NT2/D1 (cell line): ENCODE measurements at places on chromosomes 16 and 17.

DNA sequence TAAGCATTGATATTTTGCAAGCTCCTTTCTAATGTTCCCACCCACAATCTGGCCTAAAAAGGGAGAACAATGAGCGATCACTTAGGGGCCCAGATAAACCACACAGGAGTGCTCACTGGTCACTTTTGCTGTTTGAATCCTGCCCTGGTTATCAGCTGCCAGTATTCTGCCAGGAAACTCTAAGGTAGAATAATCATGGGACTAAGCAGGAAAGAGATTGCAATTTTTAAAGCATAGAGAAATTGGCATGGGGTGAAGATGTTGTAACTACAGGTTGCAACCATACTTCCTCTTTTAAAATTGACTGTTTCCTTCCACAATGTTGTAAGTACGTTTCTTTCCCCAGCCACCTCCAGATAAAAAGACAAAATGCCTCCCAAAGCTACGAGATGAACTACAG is 251.2 kb upstream of the CDH11 start:
- no peak for DNase-seq

GRCh38 chr16:4486126-4486893 is 10.1 kb downstream of the HMOX2 start:
- DNase-seq, result no peak

DNA sequence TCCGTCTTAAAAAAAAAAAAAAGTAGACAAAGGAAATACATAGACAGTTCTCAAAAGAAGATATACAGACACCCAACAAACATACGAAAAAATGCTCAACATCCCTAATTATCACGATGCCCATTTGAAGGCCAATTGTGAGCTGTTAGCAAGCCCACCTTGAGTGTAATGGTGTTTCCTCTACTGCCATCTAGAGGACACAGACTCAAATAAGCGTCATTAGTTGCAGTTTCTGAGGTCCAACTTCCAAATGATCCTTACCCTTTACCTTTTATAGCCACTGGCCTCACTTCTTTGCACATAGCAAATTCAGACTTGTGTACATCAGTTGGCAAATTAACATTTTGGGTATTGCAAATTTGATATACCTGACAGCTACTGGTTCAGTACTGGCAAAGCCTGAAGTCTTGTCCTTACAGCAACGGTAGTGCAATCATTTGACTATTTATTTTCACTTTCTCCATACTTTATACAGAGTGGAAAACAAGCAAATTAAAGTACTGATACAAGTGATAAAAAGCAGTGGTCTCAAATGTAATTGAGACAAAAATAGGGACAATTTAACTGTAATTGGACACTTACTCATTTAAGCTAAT is 536.3 kb upstream of the EEF2KMT start:
- peak; percentile 51 for DNase-seq

DNA sequence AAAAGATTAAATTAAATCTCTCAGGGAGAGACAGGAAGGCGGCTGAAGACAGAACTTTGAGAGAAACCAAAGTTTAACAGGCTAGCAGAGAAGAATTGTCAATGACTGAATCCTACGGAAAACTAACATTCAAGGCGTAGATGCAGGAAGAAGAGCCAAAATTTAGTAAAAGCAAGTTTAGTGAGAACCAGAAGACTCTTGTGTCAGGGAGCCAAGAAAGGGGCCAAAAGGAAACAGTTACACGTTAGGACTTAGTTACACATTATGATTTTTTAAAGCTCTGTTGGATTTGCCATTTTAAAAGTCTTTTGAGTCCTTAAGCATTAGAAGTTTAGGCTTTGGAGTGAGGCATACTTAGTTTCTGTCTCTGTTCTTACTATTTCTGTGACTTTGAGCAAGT is 164.6 kb downstream of the CHD9 start:
- DNase-seq, result no peak

- DNase-seq, result no peak
Measured at GRCh38 chr16:14098081-14098480, 27.0 kb downstream of the MRTFB start.

GRCh38 chr16:48681520-48681919 is 71.5 kb upstream of the N4BP1 start:
- DNase-seq, result no peak

GRCh38 chr17:29004081-29004692 is 1.6 kb downstream of the SEZ6 start:
- DNase-seq, result no peak

DNA sequence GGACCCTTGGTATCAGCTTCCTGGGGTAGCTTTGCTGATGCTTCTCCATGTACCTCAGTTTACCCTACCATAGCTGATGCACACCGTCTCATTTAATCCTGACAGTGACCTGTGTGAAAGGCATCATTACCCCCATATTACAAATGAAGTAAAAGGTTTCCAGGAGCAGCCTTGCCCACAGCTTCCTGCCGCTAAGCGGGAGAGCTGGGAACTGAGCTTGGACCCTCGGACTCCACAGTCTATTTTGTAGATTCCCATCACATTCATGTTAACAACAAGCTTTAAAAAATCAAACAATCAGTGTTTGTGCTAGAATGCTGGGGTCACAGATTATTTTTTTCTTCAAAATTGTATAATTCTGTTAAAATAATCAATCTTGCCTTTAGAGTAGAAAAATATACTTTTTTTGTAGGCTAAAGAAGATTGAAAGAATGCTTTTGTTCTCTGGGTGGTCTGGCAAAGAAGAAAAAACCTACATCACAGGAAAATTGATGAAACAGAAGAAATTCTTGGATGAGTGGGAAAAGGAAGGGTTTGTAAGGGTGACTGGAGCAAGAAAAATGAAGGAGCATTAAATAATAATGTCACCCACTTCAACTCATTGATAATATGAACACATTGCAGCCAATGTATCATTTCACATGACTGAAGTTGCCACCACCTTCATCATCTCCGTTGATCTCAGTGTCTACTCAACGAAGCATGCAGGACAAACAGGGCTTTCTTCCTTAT is 9.5 kb upstream of the USP10 start:
- DNase-seq, result no peak

GRCh38 chr16:11672206-11673090 is 4.2 kb downstream of the SNN start:
- no peak for DNase-seq

- DNase-seq, result no peak
Measured at GRCh38 chr17:28518578-28518977, 12.4 kb downstream of the FOXN1 start.

DNA sequence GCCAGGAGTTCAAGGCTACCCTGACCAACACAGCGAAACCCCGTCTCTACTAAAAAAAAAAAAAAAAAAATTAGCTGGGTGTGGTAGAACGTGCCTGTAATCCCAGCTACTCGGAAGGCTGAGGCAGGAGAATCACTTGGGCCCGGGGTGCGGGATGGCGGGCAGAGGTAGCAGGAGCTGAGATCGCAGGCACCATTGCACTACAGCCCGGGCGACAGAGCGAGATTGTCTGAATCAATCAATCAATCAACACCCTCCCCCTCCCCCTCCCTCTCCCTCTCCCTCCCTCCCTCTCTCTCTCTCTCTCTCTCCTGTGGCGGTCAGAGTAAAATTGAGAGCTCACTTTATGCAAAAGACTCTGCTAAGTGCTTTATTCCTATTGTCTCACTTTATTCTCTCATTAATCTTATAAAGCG is 1.2 kb downstream of the HSDL1 start:
- DNase-seq, result no peak

GRCh38 chr16:53530046-53530445 is 27.0 kb upstream of the AKTIP start:
- DNase-seq, result no peak

- DNase-seq, result peak; percentile 99
Measured at GRCh38 chr16:87492721-87493607, at the start of gene ZCCHC14. ZCCHC14 (minus strand) TSS chr16:87493024; CDS start chr16:87492238, 786 bp downstream.

- DNase-seq, result peak; percentile 16
Measured at GRCh38 chr16:23282568-23282967, 19.5 kb upstream of the SCNN1B start.

- peak; percentile 15 for DNase-seq
Measured at GRCh38 chr17:59154292-59154720, 680 bp downstream of the SKA2 start.

DNA sequence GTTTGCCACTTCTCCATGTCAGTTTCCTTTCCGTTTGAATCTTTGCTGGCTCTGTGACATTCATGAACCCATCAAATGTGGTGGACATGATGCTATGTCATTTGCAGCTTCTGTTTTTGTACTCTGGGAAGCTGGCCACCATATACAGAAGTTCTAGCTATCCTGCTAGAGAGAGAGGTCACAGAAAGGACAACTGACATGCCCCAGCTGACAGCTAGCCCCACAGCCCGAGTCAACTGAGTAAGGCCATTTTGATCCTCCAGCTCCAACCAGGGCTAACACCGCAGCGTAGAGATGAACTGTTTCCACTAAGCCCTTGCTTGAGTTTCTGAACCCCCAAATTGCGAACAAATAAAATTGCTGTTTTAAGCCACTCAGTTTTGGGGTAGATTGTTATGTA is 33.8 kb downstream of the CCDC42 start:
- DNase-seq, result no peak

DNA sequence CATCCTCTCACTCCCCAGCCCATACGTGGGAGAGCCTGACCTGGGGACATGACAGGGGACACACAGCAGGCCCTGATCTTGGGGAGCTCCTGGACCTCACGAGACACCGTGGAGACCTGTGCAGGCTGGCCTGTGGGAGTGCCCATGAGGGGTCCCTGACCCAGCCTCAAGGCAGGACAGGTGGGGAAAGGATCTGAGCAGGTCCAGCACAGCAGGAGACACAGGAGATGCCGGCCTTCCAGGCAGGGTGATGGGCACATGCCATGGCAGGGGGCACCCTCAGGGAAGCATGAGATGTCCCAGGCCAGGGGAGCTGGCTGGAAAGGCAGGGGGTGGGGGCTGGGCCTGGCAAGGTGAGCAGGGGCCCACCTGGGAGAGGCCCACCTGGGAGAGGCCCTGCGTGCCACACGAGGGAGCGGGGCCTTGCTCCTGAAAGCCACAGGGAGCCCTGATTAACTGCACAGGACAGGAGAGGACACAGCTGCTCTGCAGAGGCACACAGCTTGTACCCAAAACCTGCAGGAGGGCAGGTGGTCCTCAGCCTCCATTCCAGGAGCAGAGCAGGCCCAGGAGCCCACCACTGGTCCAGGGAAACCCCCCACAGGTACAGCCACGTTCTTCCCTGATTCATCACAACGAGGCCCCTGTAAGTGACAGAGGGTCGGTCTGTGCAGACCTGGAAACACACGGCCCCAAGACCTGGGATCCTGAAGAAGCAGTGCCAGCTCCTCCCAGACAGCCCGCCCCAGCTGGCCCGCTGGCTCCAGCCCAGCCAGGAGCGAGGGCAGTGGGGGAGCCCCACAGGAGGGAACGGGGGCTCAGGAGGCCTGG is 26.6 kb upstream of the KRT17 start:
- DNase-seq, result no peak

DNA sequence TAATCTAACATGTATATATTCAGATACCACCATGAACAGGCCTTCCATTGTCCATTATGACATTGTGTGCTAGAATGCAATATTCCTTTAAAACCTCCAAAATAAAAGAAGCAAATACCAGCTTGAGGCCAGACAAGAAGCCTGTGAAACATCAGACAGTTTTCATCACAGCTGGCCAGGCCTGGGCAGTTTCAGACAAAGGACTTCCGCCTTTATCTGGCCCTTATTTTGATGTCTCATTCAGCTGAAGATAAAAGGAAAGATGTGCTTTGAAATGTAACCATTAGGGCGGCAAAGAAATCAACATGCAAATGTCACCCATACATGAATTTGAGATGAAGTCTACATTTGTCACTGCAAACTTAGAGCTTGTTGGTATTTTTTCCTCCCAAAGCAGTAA is 737.5 kb downstream of the KCNJ2 start:
- DNase-seq, result no peak

GRCh38 chr16:21684199-21684598 is 20.4 kb downstream of the OTOA start:
- no peak for DNase-seq

DNA sequence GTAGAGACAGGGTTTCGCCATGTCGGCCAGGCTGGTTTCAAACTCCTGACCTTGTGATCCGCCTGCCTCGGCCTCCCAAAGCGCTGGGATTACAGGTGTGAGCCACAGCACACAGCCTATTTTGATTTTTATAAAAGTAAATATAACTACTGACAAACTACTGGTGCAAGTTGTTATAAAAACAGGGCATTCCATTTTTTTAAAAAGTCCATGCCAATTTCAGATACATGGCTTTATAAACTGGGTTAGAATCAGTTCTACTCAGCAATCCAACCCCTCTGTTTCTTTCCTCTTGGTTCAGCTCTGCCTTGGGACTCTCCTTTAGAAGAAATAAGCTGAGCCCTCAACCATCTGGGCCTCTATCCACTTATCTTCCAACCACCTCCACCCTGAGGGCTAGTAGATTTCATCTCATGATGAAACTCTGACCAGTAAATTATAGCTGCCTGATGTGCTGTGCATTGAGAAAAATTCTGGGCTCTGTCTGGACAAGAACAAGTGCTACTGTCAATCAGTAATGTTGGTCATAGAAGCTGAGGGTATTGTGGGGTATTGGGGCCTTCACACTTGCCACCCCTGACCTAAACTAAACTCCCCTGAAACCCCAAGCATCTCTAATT is 10.2 kb downstream of the RANBP10 start:
- DNase-seq, result no peak

- no peak for DNase-seq
Measured at GRCh38 chr17:48576479-48577309, 1.5 kb downstream of the HOXB4 start.

GRCh38 chr16:67652578-67653127 is 7.4 kb downstream of the ACD start:
- DNase-seq, result no peak

GRCh38 chr16:2204416-2205103 is 694 bp upstream of the MLST8 start:
- DNase-seq, result no peak

GRCh38 chr17:67994817-67995569 is 1.3 kb downstream of the C17orf58 start:
- no peak for DNase-seq

GRCh38 chr16:4180511-4180910 is 61.4 kb downstream of the SRL start:
- no peak for DNase-seq

DNA sequence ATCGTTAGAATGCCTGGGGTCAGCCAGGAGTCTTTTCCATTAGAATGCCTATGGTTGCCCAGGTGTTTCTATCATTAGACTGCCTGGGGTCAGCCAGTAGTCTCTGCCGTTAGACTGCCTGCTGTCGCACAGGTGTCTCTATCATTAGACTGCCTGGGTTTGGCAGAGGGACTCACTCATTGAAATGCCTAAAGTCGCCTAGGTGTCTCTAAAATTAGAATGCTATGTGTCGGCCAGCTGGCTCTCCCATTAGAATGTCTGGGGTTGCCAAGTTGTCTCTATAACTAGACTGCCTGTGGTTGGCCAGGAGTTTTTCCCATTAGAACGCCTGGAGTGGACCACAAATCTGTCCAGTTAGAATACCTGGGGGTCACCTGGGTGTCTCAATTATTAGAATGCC is 2266.5 kb downstream of the TP53TG3F start:
- no peak for DNase-seq
